CD4-positive, alpha-beta T cell treated with Interleukin-2 at 100 ng/mL for 4 hours (primary cell): ENCODE measurements at places on chromosomes 16 and 17.

DNA sequence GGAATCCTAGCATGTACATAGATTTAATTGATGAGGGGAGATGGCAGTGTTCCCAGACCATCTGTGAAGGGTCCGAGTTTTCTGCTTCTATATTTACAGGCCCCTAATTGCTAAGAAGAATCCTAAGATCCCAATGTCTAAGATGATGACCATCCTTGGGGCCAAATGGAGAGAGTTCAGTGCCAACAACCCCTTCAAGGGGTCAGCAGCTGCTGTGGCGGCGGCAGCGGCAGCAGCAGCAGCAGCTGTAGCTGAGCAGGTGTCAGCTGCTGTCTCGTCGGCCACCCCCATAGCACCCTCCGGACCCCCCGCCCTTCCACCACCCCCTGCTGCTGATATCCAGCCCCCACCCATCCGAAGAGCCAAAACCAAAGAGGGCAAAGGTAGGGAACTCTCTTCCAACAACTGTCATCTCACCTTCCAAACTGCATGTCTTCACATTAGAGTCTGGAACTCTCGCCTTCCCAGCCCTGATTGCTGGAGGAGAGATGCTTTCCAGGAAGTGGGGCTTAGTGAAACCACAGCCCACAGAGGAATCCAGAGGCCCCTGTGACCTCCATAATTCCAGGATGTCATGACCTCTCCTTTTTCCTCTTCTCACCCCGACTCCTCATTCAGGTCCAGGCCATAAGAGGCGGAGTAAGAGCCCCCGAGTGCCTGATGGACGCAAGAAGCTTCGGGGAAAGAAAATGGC lies 4.7 kb downstream of the CHD3 start:
- no peak for DNase-seq

DNA sequence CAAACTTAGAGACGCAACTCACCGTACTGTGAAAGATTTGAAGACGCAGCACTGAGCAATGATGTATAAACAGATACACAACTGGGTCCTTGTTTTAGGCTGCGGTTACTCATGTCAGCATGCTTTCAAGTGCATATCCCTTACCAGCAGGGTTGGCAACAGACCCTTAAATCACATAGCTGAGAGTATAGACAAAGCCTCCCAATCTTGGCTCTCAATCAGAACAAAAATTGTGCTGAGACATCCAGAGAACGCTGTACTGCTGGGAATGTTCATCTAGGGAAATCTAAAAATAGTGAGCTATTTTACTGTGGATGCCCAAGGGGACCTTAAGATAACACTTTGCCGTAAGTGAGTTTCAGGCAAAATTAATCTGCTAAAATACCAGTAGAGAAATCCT lies 84.4 kb upstream of the NUDT7 start:
- no peak for DNase-seq

- DNase-seq, result no peak
These were observed 299.4 kb upstream of the IRX3 start for GRCh38 chr16:54585998-54586340.

- no peak for DNase-seq
These were observed 23.4 kb downstream of the SMURF2 start for GRCh38 chr17:64638552-64639203.

DNA sequence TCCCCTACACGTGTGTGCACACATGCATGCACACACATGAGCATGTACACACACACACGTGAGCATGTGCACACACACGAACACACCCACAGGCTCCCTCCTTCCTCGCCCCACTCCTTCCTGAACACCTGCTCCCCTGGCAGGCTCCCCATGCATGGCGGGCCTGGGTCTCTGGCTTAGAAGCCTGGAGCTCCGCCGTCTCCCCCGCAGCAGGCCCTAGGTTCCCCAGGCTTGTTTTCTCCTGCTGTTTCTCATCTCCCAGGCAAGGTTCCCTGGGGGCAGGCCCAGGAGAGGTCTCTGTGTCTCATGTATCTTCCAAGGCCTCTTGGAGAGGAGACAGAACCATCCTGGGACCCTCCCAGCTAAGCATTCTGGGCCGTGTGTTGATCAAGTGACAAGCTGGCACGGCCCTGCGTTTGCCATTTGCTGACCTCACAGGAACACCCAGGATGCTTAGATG lies 202.3 kb upstream of the CIBAR2 start:
- DNase-seq, result no peak

DNA sequence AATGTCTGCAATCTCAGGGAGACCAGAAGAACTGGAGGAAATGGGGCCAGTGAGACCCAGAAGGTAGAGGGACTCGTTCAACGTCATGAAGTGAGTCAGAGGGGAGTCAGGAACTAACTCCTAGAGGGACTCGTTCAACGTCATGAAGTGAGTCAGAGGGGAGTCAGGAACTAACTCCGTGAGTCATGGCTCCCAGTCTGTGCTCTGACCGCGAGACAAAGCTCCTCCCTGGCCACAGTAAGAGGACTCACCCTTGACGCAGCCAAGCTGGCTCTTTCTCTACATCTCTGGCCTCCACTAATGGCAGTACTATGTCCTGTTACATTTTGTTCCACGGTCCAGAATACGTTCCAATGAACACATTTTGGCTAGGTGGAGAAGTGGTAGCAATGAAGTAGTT lies 902.5 kb downstream of the KCNJ2 start:
- DNase-seq, result no peak
